NCI-H2081 treated with DMSO at 0.1 percent for 48 hours (cell line): ENCODE measurements at places on chromosomes 1 and 21.

DNA sequence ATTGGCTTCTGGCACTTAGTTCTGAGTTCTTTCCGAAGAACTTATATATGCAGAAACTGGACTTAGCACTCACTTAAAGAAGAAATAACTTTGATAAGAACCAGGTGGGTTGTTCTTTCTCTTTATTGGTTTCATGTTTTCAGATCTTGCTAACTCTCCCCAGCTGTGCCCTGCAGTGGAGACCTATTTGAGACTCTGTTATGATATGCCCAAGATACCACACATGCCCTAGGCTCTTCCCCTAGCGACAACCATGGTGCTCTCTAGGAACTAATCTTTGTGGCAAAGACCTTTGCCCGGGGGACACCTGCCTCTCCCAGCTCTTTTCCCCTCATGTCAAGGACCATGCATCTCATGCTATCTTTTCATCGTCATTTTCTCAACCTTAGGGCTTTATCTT lies 128.8 kb downstream of the PBX1 start:
- no peak for DNase-seq

GRCh38 chr1:178060789-178061556 lies 32.9 kb upstream of the RASAL2 start:
- DNase-seq = no peak

DNA sequence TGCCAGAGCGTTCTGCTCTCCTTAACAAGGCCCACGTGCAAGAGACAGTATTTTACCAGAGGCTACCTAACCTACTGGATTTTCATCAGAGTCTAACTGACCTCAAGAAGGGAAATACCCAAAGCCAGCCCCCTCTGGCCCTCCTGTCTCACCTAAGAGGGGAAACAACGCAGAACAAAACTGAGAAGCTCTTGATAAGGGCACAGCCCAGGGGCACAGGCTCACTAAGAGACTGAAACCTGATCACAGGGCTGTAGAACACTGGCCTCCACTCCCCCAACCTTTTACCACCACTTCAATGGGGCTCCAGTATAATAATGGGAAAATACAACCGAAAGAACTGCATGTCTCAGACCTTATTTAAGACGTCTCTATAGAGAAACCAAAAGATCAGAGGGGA lies 449.5 kb upstream of the CAMK1G start:
- DNase-seq = no peak

GRCh38 chr1:24323281-24323680 lies 4.1 kb downstream of the GRHL3 start:
- DNase-seq = no peak

DNA sequence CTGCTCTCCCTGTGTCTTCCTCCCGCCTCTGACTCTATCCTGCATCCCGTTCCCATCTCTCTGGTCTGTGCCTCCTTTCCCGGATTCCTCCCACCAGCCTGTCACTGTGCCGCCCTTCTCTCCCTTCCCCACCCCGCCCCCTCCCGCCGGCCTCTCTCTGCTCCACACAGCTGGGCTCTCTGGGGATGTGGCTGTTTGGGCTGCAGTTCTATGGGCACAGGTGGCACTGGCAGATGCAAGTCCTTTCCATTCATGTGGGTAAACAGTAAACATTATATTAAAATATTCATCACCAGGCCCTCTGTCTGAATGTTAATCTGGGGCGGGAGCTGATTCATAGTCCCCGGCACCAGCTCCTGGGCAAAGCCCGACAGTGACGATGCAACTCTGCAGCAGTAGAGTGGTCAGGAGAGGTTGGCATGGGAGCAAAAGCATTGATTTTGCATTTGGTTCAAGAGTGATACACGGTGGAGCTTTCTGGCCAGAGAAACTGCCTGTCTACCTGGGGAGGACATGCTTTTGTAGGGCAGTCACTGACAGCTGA lies 249.3 kb downstream of the TNR start:
- DNase-seq = no peak

DNA sequence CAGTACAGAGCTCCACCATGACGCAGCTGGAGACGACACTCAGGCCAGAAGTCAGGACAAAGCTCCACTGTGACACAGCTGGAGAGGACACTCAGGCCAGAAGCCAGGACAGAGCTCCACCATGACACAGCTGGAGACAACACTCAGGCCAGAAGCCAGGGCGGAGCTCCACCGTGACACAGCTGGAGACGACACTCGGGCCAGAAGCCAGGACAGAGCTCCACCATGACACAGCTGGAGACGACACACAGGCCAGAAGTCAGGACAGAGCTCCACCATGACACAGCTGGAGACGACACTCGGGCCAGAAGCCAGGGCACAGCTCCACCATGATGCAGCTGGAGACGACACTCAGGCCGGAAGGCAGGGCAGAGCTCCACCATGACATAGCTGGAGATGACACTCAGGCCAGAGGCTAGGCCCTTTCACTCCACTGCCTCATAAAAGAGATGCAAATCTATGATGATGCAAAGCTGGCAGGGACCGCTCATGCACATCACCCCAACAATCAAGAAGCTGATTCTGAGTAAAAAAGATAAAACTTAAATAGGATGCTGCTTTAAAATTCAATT lies 13.6 kb upstream of the OR2B11 start:
- no peak for DNase-seq

DNA sequence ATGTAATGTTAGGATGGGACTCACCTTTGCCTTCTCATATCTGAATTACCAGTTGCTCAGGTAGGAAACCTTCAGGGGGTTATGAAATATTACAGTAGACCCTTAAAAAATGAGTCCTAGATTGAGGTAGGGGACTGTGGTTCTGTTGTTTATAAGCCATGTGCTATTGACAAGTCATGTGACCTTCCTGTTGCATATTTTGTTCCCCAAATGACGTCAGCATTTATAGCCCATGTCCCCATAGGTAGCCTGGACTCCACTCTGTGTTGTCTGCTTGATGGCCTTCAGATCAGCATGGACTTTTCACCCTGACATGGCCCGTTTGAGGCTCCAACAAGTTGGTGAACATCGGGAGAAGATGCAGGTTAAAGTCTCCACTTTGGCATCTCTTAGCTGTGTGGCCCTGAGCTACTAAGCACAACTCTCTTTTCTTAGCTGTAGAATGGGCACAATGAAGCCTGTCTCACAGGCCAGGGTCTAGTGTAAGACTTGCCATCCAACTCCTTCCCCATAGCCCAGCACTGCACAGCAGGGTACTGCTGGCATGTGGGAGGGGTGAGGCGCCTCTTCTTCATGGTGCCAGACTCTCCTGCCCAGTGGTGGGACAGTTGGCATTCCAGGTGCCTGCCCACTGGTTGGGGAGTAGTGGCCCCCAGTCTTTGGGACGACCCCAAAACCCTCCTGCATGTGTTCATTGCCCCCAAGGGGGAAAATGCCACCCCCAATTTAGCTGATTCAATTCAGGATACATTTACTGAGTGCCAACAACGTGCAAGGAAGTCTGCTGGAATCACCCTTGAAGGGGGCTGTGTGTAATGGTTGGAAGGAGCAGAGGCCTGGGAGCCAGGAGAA lies 36.1 kb upstream of the TTC22 start:
- no peak for DNase-seq

DNA sequence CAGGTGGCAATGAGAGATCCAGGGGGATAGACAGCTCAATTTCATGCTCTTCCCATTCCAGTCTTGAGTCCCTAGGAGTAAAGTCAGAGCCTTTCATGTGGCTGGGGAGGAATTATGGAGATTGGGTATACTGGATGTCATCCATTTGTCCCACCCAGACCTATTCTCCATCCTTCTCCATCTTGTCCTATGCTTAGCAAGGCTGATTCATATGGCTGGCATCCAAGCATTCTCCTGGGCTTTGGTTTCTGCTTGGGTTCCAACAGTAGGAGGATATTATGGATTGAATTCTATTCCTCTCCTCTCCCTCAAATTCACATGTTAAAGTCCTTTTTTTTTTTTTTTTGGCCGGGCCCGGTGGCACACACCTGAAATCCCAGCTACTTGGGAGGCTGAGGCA lies 3.8 kb upstream of the CDC20 start:
- no peak for DNase-seq

DNA sequence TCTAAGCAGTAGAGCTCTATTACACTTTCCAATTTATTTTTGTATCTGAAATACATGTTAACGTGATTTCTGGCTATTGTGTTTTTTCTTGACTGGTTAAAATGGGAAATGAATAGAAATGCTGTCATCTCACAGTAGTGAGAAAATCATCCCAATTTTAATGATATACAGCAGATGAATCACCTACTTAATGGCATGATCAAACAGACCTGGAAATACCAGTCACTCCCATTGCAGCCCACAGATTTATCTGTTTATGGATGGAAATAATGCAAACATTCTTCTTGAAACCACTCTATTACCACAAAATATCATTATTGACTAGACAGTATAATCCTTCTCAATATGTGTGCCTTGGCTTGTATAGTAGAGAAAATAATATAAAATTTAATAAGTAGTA lies 497.8 kb upstream of the ADAMTS5 start:
- no peak for DNase-seq

GRCh38 chr1:224783006-224783651 lies 146.3 kb upstream of the DNAH14 start:
- no peak for DNase-seq

GRCh38 chr1:211833174-211833820 lies 2.7 kb upstream of the LPGAT1 start:
- no peak for DNase-seq

- no peak for DNase-seq
Measured at GRCh38 chr1:24767351-24767750, 22.1 kb downstream of the CLIC4 start.

DNA sequence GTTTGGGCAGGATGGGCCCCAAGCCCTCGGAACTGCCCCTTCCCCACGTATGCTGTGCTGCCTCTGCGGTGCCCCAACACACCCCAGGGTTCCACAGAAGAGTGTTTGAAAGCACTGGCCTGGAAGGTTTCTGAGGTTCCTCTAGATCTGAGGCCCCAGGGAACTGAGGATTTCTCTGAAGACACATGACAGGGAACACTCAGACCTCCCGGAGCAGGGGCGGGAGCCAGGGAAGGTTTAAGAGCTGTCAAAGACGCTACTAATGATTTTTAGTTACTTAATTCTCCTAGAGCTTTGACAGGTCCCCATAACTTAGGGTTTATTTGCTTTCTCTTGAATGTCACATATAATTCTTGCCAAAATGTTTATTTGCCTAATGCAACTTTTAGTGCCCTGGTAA lies 212.3 kb upstream of the GRIK3 start:
- no peak for DNase-seq

GRCh38 chr1:49339043-49339442 lies 562.4 kb upstream of the BEND5 start:
- no peak for DNase-seq

DNA sequence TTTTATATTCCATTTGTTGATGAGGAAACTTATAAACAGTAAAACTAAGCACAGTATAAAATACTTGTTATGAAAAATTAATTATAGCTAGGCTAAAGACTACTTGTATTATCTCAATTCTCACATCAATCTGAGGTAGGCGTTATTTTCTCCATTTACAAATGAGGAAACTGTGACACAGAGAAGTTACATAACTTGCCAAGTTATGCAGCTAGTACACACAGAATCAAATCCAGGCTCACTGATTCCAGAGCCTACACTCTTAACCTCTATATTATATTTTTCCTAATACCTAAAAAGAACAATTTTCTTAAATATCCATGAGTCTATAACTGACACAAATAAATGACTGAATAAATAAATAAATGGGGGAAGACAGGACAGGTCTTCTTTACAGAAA lies 11.2 kb upstream of the VPS45 start:
- no peak for DNase-seq

DNA sequence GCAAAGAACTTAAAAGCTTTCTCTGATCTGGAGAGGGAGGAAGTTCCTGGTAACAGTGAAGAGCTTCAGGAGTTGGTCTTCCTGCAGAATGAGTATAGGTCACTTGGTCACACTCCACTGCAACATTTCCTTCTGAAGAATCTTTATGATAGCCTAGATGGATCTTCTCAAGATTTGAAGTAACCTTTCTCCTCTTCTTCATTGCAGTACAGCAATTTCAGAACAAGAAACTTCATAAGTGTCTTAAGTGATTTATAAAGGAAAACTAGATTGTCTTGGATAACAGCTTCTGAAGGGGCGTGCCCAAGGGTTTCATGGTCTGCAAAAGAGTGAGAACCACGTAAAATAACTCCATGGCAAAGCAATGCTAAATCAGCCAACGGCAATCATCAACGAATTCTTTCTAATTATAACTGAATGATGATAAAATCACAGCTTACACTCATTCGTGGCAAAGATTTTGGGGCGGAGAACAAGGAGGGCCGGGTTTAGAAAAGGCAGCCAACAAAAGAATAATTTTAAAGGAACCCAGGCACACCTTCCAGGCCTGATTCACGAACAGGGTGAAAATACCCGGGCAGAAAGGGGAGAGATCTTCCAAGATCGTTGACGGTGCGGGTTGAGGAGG lies 53.9 kb upstream of the ASPM start:
- no peak for DNase-seq

DNA sequence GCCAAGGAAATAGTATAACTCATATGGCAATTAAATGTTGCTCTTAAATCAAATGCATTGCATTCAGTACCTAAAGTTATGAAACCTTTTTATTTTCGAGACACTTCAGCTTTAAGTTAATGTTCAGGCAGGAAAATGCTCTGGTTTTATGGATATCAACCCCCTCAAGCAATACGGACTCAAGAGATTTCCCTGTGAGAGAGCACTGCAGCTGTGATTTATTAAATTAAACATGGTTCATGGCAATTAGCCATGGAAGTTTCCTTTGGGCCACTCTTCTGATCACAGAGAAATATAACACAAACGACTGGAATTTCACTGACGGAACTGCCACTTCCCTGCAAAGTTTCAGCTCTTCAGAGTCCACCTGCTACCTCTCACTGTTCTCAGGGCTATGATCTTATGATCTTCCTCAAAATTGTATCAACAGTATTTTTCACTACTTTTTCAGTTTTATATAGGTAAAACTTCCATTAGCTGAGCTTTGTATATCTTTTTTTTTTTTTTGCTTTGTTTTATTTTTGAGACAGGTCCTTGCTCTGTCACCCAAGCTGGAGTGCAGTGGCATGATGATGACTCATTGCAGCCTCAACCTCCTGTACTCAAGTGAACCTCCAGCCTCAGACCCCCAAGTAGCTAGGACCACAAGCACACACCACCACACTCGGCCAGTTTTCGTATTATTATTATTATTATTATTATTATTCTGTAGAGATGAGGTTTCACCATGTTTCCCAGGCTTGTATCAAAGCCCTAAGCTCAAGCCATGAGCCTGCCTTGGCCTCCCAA lies 923.1 kb upstream of the TMPRSS15 start:
- no peak for DNase-seq

DNA sequence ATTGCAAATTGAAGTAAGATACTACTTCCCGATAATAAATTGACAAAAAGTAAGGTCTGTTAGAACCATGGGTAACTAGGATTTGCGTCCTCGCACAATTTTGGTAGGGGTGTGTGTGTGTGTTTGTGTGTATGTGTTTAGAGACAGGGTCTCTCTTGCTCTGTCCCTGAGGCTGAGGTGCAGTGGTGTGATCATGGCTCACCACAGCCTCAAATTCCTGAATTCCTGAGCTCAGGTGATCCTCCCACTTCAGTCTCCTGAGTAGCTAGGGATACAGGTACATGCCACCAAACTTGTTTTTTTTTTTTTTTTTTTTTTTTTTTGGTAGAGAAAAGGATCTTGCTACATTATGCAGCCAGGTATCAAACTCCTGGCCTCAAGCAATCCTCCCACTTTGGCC lies 209.2 kb upstream of the ESRRG start:
- no peak for DNase-seq
